ENCODE measurements at places on chromosomes 2 and 18.

DNA sequence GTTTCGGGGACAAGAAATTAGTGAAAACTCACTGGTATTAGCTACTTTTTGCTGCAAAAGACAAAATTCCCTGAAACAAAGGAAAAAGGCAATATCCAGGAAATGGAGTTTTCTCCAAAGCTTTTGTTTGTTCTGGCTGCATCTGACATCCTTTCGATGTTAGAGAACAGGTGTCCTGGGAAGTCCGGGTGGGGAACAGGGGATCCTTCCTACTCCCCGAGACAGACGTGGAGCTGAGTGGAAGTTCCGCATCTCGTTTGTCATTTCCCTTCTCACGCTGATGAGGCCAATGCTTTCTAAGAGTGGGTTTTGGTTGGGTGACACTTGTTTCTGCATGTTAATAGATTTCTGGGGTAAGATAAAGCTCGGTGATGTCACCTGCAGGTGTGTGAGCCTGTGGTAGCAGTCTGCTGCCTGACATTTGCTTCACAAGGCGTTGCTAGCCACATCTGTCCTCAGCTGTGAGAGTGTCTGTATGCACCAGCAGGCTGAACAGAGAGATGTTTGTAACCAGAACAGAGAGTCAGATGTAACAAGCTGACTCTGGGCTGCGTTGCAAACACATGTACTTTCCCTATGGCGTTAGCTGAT lies 125.9 kb downstream of the ACOXL start:
- DNase-seq = no peak

DNA sequence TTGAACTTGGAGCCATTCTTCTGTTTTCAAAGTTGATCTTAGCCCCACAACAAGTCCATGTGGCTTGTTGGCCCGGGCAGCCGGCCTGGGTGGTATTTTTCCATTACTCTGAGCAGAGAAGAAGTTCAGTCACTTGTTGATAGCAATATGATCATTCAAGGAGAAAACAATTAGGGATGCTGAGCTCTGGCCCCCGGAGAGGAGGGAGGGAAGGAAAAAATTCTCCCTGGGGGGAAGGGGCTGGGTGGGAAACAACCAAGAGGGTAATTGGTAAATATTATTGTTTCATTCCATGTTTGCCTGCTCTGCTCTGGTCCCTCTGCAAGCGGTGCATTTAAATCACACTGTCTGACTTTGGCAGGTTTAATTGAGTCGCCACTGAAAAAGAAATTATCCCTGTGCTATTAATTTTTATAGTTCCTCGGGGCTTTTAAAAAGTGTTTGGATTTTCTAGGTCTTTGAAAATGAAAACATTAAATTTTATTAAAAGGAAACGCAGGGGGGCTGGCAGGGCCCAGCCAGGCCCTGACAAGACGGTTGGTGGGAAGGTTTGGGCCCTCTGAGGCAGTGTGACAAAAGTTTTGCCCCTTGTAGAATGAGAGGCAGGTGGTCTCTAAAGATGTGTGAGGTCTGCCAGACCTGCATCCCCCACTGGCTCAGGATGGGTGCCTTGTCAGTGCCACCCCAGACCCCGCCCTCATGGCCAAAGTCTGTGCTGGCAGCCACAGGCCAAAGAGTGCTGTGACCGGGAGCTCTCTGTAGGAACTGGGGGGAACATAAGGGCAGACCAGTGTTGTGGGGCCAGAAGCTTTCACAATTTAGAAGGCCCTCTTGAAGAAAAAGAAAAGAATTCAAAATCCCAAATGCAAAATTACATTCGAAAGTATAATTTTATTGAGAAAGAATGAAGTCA lies 52.5 kb upstream of the SLC14A2 start:
- no peak for DNase-seq

DNA sequence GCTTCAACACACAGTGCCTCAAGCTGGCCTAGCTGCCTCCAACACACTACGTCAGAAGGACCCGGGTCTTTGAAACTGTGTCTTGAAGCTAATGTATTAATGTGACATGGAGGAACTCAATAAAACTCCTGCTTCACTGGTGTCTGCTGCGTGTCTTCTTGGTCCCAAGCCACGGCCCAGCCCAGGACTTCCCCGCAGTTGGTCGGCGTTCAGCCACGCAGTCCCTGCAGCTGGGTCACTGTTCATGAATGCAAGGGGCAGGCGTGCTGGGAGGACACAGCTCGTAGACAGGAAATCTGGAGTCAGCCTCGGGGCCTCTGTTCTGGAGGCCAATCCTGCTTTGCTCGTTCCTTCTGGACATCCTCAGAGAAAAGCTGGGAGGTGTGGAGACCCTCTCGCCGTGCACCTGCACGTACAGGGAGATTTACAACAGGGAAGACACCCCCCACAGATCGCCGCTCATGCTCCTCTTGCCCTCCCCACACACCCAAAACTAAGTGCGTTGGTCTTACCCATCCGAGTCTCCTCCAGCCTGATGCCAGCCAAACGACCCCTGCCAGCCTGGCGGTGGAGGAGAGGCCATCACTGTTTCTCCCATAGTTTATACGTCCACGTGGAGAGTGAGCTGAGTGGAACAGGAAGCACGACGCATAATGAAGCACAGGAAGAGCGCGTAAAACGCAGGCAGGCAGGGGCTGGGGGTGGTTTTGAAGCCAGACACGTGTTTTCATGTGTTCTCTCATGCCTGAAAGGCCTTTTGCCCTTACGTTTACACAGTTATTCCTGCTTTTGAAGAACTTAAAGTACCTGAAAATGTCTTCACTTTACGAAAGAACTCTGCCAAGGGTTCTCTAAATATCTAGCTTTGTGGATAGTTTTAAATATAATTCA lies 39.7 kb downstream of the ADI1 start:
- no peak for DNase-seq

DNA sequence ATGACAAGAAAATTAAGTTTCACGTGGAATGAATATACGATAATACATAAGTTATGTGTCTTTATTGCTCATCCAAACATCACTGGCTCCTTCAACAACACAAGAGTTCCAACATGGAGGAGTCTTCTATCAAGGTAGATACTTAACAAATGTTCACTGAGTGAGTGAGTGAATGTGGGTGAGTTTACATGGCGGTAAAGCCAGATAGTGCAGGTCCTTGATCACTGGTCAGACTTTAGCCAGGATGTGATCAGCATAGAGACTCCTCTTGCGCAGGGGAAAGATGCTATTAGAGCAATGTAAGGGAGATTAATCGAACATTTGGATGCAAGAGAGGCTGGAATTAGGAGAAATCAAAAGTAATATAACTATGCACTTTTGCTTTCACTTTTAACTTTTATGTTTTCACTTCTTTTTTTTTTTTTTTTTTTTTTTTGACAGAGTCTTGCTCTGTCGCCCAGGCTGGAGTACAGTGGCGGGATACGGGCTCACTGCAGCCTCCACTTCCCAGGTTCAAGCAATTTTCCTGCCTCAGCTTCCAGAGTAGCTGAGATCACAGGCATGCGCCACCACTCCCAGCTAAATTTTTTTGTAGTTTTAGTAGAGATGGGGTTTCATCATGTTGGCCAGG lies 249.0 kb upstream of the ID2 start:
- DNase-seq = no peak

DNA sequence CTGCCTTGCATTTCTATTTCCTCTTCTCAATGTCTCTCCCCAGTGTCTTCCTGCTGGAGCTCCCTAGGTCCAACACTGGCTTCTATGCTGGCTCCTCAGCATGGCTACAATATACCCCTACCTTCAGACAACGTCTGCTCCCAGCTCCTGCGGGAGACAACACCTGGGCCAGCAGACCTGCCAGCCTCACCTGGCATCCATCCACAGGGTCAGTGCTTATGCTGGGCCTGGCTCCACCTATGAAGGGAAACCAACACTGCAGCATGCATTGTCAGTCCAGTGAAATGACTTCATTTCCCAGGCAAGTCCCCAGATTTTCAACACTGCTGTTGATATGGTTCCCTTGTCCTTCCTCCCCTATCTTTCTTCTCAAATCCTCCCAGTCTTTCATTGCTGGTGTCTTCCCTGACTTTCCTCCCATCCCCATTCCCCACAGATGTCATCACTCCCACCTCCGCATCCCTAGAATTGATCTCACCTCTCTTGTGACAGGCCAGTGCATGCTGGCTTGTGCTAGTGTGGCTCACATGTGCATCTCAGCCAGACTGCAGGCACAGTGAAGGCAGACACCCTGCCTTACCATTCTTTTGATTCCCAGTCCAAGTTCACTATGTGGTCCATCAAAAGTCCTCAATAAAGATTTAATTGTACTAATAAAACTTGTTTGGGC lies 98.0 kb downstream of the MYO5B start:
- DNase-seq = no peak

- DNase-seq = no peak
These were observed 7.3 kb downstream of the GATA6 start for GRCh38 chr18:22176420-22177326.

DNA sequence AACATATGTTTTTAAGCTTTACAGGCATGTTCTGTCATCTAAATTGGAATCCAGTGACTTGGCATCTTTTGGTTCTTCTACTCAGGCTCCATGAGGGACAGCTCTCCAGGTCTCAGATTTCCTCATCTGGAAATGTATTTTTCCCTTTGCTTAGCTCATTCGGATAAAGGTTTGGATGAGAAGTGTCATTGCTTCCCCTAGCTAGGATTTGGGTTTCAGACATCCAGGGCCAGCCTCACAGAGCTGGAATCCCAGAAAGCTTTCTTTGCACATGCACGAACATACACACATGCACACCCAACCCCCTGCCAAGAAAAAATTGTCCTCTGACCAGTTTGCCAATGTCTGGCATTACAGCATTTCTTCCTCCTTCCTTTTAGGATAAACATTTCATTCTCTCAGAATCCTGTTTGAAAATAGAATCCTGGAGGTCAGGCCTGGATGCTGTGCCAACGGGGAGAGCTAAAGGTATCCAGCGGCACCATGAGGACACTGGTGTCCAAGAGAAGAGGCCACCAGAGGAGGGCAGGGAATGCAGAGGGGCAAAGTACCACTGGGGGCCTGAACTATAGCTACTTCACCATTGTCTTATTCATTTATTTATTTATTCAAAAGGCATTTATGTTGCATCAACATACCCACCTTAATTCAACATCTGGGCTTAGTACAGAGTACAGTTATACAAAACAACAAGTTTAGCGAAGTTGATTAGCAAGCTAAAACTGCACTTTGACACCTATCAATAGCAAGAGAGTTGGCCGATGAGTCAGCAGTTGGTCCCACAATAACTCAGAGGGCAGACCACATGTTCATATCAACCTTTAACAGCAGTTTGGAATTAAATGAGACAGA lies 97.9 kb upstream of the ATL2 start:
- no peak for DNase-seq

- no peak for DNase-seq
These were observed 10.9 kb downstream of the TMBIM1 start for GRCh38 chr2:218281449-218281848.

GRCh38 chr2:8451273-8451672 lies 230.6 kb upstream of the ID2 start:
- DNase-seq = no peak

DNA sequence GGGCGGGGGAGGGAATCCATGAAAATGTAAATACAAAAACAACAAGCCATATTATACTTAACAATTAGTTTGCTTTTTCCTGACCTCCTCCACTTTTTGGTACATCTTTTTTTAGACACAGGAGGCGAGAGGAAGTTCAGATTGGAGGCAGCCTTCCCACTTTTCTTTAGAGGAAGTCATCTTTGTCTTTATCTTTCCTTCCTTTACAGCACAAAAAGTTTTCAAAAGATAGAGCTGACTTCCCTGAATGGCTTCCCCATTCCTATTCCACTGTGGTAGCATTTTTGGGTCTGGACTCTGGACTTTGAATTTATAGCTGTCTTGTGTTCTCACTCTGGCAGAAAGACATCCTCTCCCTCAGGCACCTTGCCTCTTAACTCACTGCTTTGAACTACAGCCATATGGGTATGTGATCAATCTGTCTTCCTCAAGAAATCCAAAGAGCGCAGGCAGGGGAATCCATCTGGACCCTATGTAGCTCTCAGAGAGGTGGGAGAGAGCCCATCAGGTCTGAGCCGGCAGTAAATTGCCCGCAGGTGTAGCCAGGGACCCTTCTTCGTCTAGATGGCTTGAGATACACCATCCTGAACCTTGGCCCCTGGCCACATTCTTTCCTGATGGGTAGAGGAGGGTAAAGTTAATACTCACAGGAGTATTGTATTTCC lies 101.9 kb downstream of the AQP4 start:
- no peak for DNase-seq

GRCh38 chr2:188983427-188984064 lies 9.4 kb downstream of the COL3A1 start:
- DNase-seq = no peak

GRCh38 chr18:11654736-11655605 lies 34.1 kb upstream of the GNAL start:
- DNase-seq = no peak

GRCh38 chr2:850429-850828 lies 100.2 kb upstream of the SNTG2 start:
- no peak for DNase-seq

DNA sequence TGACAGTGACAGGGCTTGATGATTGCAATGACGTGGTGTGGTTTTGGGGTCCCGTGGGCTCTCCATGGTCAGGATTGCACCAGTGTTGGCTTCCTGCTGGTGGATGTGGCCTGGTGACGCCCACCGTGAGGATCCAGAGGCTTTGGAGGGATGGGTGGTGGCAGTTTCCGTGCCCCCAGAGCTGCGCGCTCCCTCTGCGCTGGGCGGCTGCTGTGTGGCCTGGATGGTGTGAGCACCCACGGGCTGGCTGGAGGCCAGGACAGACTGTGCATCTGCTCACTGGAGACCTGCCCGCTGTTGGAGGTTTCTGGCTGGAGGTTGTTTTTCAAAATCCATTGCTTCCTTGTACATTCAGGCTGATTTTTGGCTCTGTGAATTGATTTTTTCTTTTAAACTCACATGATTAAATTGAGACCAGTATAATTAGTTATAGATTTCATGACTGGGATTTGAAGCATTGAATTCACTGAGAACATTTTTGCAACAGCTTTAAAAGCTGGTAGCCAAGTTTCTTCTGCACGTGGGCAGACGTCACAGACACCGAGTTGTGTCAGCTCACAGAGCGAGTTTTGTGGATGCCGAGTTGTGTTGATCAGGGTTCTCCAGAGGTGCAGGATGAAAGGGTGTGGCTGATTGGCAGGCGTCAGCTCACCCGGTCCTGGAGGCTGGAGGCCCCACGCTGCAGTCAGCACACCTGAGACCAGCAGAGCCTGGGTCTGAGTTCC lies 72.7 kb downstream of the KCNG2 start:
- no peak for DNase-seq

GRCh38 chr2:48770181-48770580 lies 14.7 kb upstream of the LHCGR start:
- no peak for DNase-seq

DNA sequence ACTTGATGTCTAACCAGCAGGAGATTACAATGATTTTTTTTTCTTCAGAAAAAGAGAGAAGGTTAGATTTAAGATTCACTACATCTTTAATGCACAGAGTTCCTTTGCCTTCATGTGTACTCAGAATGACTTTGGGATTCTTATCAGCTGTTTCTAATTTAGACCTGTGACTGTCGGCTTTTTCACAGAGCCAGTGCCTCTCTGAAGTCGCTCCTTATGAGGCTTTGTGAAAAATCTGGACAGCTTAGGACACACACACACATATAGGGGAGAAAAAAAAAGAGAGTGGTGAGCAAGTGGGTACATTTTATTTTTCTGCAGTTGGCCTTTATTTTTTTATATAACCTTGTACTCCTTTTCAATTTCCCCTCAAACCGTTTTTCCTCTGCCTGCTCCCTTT lies 893.1 kb upstream of the CELF4 start:
- DNase-seq = no peak

Measured in SK-N-DZ (cell line).